Thoracic aorta (tissue), 2 donors: ENCODE measurements at places on chromosomes 11 and 22. TPM values are rescaled to one million over a fixed set of nuclear protein-coding genes. Genes with fewer than 3 reads are reported as not detected.

THY1 gene
- 15.4 TPM for total RNA-seq

TMEM25 gene
- total RNA-seq = 50.8 TPM

ARHGEF12 gene
- 132 TPM for total RNA-seq

- no peaks in the 10 kb centered on the region for H3K27me3 ChIP-seq
- peak overlapping the region; percentile 98 for H3K27ac ChIP-seq
- H3K4me3 ChIP-seq = peak overlapping the region; percentile 97
- no peak for DNase-seq
Measured at GRCh38 chr11:75582895-75583717, 21.1 kb downstream of the SERPINH1 start.

DNA sequence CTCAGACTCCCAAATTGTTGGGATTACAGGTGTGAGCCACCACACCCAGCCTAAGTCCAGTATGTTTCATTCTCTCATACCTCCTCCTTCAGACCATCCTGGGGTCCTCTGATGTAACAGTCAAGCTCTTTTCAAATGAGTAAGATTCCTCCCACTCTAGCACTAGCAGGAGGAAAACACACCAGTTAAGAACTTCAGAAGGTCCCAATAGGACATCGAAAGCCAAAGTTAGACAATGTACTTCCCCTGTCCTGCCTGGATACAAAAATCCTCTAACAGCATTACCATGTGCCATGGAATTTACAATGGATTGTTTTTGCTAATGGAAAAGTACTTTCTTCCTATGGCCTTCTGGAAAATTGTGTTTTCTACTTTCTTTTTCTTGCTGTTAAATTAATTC lies 67.1 kb downstream of the CCDC34 start:
- no peak overlapping the region for H3K27ac ChIP-seq
- DNase-seq = no peak
- no peaks in the 10 kb centered on the region for H3K4me1 ChIP-seq
- no peaks in the 10 kb centered on the region for H3K36me3 ChIP-seq
- H3K27me3 ChIP-seq = no peaks in the 10 kb centered on the region

GRCh38 chr11:66238786-66239413 lies 29.5 kb upstream of the RAB1B start:
- no peak for DNase-seq
- no peak overlapping the region for H3K4me3 ChIP-seq

DNA sequence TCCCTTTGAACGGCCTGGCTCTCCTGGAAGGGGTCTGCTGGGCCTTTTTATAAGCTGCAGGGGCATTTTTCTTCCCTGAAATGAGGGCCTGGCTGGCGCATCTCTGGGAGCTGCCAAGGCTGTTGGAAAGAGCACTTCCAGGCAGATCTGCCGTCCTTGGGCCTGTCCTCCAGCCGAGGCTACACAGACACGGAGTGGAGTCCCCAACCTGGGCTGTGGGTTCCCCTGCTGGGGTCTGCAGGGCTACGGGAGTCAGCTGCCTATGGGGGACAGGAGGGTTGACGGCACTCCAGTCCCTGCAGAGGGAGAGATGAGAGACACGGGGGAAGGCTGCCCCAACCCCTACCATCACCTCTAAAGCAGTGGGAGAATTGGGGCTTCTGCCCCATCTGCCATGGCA lies 606.6 kb downstream of the TBC1D22A start:
- H3K4me3 ChIP-seq = no peak overlapping the region
- no peaks in the 10 kb centered on the region for H3K36me3 ChIP-seq
- no peaks in the 10 kb centered on the region for H3K4me1 ChIP-seq

DNA sequence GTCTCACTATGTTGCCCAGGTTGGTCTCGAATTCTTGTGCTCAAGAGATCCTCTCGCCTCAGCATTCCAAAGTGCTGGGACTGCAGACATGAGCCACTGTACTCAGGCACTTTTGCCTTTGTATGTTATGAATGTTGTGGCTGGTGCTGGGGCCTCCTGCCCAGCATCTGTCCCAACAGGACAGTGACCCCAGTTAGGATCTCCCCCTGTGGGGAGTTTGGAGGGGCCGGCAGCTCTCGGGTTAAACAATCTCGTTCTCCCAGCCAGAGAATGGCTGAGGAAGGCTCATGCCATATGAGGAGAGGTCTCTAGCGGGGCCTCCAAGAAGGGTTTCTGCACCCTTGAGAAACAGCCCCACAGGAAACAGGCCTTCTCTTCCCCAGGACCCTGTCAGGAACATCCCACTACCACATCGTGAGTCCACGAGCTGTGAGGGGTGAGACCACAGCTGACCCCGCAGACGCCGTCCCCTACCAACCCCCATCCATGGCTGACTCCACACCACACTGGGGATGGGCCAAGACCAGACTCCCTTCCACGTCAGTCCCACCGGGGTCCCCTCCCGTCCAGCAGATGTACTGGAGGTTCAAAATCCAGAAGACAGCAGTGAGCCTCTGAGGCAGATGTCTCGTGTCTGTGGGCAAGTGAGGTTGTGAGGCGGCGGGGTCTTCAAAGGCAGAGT lies 54.1 kb downstream of the SHANK2 start:
- no peaks in the 10 kb centered on the region for H3K36me3 ChIP-seq
- H3K4me1 ChIP-seq = no peaks in the 10 kb centered on the region
- H3K27me3 ChIP-seq = no peaks in the 10 kb centered on the region

DNA sequence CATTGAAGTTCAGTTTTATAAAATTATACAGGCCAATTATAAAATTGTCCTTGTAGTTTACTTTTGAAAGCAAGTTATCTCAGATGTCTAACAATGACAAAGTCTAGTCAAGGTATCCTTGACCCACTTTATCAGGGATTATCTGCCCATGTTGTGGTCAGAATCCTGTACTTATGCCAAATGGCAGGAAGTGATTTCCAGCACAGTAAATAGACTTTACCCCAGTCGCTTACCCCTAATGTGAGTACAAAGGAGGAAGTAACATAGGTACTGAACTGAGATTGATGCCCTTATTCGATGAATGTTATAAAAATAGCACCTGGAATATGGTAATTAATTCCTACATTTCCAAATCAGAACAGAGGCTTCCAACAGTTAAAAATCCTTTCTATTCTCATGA lies 355.7 kb downstream of the CNTN5 start:
- H3K4me3 ChIP-seq = no peak overlapping the region
- no peaks in the 10 kb centered on the region for H3K27me3 ChIP-seq
- H3K4me1 ChIP-seq = peaks cover 4% of the 10 kb centered on the region
- H3K36me3 ChIP-seq = no peaks in the 10 kb centered on the region
- no peak overlapping the region for H3K27ac ChIP-seq
